ENCODE measurements at places on chromosomes 2 and 18.

- no peak for DNase-seq
Observed at GRCh38 chr2:203708846-203709396, 2.5 kb downstream of the CD28 start.

- peak; percentile 95 for DNase-seq
Observed at GRCh38 chr2:47534179-47534919, 131.4 kb downstream of the MSH2 start.

DNA sequence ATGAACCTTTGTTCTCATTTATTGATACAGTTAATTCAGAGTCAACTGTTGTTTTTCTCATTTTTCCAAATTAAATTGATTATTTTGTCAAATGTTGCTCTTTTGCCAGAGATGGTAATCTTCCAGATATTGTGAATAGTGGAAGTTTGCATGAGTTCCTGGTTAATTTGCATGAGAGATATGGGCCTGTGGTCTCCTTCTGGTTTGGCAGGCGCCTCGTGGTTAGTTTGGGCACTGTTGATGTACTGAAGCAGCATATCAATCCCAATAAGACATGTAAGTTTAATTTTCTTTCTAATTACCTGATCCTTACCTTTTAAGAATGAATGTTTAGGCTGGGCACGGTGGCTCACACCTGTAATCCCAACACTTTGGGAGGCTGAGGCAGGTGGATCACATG lies 7.8 kb downstream of the CYP20A1 start:
- DNase-seq = no peak

GRCh38 chr2:232901736-232902578 lies 31.9 kb downstream of the SNORC start:
- DNase-seq = peak; percentile 88

GRCh38 chr2:44479127-44479887 lies 117.6 kb downstream of the CAMKMT start:
- peak; percentile 84 for DNase-seq

- no peak for DNase-seq
Observed at GRCh38 chr2:147758821-147759220, 86.0 kb upstream of the ACVR2A start.

- peak; percentile 62 for DNase-seq
Observed at GRCh38 chr2:162914161-162914560, 75.6 kb upstream of the KCNH7 start.

GRCh38 chr2:239500574-239501550 lies 100.0 kb upstream of the HDAC4 start:
- no peak for DNase-seq

GRCh38 chr2:157419031-157419575 lies 24.8 kb downstream of the CYTIP start:
- DNase-seq = no peak

- no peak for DNase-seq
Observed at GRCh38 chr2:15747603-15748471, 156.2 kb downstream of the DDX1 start.

- DNase-seq = no peak
Observed at GRCh38 chr18:3060667-3061580, 48.0 kb upstream of the LPIN2 start.

- no peak for DNase-seq
Observed at GRCh38 chr2:88258208-88258607, 88.1 kb downstream of the THNSL2 start.

- peak; percentile 19 for DNase-seq
Observed at GRCh38 chr2:74373221-74373676, 6.9 kb downstream of the DCTN1 start.

- no peak for DNase-seq
Observed at GRCh38 chr2:14998546-14998945, 366.0 kb downstream of the LRATD1 start.

GRCh38 chr2:189408294-189408693 lies 33.0 kb upstream of the WDR75 start:
- peak; percentile 20 for DNase-seq

DNA sequence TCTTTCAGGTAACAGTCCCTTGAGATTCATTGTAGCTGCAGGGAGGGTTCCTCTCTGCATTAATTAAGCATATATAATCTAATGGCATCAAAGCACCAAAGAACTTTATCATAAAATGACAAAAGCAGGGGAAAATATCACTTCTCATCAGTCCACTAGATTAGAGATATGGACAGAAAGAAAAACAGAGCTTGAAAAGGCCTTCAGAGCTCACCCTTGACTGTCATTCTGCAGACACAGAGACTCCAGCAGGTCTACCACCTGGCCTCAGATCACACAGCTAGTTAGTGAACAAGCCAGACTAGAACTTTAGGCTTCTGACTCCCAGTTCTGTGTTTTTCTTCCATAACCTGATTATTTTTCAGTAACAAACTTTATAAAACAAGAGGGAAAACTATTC lies 88.5 kb downstream of the FIGN start:
- DNase-seq = no peak

DNA sequence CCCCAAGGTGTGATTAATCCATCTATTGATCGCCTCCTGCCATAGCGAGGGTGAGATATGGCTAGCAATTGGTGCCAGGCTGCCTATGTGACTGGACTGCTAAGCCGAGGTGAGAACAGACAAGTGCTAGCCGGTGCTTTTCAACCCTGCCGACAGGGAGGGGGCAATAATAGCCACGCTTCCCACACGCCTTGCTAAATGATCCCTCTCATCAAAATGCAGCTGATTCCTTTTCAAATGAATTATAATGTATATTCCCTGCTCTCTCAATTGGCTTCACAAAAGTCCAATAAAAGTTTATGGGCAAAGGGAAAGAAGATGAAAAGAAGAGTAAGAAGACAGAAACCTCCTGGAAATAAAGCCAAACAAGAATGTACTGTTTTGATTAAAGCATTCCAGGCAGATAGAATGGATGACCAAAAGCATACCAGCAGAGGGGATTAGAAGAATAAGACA lies 235.6 kb downstream of the ICOS start:
- no peak for DNase-seq

- peak; percentile 94 for DNase-seq
Observed at GRCh38 chr2:12587729-12588522, 128.8 kb upstream of the TRIB2 start.

DNA sequence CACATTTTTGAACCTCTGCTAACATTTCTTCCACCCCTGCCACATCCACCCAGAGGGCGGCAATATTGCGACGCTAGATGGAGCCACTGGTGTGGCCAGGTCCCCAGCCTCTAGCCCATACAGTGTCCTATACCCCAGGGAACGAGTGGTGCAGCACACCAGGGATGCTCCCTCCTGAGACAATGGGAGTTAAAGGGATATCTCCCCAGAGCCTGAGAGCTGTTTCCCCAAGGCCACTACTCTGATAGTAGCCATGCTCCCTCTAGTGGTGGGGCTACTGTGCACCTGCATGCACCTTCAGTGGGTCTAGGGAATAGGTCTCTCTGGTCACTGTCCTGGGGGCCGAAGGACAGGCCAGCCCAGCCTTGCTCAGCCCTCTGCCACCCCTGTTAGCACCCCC lies 336.4 kb upstream of the FSHR start:
- DNase-seq = peak; percentile 1

- DNase-seq = no peak
Observed at GRCh38 chr2:99880964-99881294, 261.5 kb downstream of the AFF3 start.

DNA sequence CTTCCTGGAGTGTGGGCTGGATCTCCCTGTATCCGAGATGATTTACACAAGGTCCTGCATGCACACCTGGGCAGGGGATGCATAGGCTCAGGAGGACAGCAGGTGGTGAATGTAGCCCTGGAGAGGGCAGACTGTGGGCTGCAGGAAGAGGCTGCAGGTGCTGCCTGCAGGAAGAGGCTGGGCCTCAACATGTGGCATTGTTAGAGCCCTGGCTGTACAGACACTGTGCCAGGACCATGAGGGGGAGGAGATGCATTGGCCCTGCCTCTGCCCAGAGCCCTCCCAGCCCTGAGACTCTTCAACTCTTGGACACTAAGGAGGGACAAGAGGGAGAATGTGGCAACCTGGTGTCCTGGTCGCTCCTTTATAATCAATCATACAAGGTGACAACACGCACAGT lies 392.8 kb downstream of the TNS1 start:
- DNase-seq = no peak

DNA sequence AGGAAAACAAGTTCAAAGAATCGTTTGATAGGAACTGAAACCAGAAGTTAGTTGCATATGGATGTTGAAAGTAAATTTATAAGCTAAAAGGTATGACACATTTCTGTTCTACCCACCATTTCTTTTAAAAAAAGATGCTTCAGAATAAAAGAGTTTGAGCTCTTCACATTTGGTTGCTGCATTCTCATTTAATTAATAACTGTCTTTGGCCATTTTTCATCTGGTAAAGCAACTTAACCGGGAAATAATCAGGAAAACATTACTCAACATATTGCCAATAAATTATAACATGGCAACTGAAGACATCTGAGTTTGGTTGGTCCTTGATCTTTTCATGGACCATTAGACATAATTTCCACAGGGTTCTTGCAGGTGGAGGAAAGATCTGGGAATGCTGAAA lies 180.2 kb upstream of the TWIST2 start:
- peak; percentile 20 for DNase-seq

- peak; percentile 78 for DNase-seq
Observed at GRCh38 chr2:36618381-36618780, 20.4 kb upstream of the FEZ2 start.

- no peak for DNase-seq
Observed at GRCh38 chr2:110983133-110983532, 137.6 kb upstream of the BCL2L11 start.

DNA sequence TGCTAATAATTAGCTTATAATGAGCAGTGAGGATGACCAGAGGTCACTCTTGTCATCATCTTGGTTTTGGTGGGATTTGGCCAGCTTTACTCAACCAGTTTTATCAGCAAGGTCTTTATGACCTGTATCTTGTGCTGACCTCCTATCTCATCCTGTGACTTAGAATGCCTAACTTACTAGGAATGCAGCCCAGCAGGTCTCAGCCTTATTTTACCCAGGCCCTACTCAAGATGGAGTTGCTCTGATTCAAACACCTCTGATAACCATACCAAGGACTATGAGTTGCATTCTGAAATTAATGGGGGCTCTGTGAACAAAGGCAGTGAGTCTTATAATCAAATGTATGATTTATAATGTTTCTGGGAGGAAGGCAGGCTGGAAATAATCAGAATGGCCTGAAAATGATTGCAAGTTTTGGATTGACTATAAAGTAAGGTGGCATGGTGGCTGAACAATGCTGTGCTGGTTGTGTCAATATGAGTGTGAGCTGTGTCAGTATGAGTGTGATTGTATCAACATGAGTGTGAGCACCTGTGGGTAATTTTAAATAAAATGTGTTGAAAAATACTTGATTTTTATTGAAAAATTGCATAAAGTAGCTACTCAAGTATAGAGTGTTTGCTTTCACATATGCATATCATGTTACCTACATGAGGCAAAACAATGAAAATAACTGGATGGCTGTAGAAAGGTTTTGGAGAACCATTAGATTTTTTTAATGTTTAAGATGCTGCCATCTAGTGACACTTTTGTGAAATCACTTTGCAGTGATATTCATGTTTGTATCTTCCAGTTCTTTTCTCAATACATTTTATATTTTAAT lies 103.0 kb downstream of the KYNU start:
- peak; percentile 37 for DNase-seq

GRCh38 chr18:32301976-32302743 lies 112.3 kb downstream of the MEP1B start:
- DNase-seq = peak; percentile 88

- DNase-seq = no peak
Observed at GRCh38 chr2:30615926-30616325, 168.9 kb downstream of the LCLAT1 start.

- no peak for DNase-seq
Observed at GRCh38 chr2:174595116-174595809, 2.3 kb downstream of the WIPF1 start.

DNA sequence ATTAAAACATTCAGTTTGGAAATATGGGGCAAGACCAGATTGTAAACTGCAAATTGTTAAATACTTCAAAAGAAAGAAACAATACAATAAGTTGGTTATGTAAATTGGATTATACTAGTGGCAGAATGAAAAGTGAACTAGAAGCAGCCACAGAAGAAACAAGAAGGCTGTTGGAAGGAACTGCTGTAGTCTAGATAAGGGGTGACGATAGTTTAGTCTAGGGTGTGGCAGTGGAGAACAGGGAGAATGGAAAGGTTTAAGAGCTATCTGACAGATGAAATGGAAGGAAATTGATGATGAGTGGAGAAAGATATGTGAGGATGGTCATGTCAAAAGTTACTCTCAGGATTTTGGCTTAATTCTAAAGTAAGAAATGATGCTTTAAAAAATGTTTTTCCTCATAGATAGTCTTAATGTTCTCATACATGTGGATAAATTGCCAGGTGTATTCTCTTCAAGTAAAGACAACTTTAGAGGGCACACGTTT lies 179.7 kb downstream of the GPD2 start:
- no peak for DNase-seq

DNA sequence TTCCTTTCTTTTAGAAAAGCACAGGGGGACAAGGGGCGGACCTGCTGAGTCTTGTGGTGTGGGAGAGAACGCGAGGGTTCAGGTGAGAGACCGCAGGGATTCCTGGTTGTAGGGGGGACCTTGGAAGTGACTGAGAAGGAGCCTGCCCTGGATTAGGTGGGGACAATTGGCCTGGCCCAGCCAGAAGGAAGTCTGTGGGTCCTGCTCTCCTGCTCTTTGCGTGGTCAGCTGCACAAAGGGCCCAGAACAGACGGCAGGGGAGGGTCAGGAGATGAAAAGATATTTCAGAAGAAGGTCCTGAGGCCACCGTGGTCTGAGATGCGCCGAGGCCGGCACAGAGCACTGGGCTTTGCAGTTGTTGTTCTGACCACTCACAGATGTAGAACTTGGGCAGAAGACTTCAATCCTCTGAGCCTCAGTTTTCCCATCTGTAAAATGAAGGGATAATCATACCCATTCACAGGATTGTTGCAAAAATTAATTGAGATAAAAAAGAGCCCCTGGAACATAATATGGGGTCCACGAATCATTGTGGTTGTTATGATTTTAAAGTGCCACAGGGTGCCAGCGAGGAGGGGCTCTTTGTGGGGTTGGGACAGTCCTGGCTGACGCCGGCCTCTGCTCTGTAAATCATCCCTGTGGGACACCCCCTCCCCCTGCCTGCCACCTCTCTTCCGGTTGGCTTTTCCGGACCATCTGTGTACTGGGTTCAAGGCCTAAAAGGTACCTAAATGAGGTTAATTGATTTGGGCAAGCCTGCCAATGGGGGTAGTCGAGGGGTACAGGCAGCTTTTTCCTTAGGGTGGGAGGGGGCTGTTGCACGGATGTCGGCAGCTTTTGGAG lies 1.8 kb downstream of the LPIN1 start:
- DNase-seq = no peak

GRCh38 chr18:3153107-3153704 lies 66.6 kb downstream of the MYOM1 start:
- DNase-seq = no peak
